ENCODE measurements at places on chromosomes 5 and 9.

- no peak for DNase-seq
These were observed 5.1 kb downstream of the NFIB start for GRCh38 chr9:14308853-14309145.

GRCh38 chr9:9904041-9904440, 708.8 kb downstream of the PTPRD start:
- DNase-seq = no peak

GRCh38 chr5:168177831-168178450, 113.5 kb upstream of the WWC1 start:
- DNase-seq = no peak

DNA sequence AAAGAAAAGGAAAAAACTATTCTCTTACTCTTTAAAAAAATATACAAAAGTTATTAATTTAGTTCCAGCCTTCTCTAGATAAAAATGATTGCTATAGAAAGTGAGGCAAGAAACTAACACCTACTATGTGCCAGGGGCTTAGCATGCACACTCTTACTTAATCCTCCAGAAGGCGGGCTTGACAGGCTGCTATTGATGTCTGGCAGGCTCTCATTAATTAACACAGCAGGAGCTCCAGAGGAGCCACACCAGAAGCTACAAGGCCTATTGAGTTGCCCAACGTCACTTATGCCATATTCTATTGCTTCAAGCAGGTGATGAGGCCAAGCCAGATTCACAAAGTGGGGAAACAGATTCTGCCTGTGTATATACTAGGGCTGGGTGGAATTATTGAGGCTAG, 54.6 kb upstream of the CLINT1 start:
- DNase-seq = no peak

DNA sequence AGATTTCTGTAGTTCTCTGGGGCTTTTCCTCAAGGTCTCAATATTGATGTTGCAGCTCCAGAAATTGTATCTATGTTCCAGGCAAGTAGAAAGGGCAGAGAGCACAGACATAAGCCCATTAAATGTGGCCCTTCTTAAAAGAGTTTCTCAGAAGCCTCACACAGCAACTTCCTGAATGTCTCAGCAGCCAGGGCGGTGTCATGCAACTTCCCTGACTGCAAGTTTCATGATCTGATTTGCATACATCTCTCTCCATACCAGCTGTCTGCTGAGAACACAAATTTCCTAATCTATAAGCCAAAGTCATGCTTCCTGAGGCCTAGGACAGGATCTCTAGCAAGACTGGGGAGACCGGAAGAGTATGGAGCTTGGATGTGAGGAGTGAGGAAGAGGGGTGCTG, 13.0 kb downstream of the RGS7BP start:
- no peak for DNase-seq

DNA sequence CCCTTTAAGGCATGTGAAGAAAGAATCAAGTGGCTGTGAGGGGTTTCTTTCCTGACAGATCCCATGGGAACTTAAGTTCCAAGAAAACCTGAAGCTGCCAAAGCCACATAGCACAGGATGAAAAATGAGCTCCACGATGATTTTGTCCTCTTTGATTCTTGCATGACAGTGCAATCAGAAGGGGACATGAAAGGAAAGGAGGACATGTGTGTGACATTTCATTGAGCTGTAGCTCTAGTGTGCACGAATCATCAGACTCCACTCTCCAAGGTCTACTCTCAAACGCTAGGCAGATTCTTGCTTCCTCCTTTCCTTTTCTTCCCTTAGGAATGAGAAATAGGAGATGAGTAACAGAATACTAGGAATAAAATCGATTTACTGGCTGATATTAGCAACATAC, 142.0 kb downstream of the ZNF608 start:
- no peak for DNase-seq

GRCh38 chr9:91815896-91816295, 134.1 kb downstream of the ROR2 start:
- DNase-seq = no peak

DNA sequence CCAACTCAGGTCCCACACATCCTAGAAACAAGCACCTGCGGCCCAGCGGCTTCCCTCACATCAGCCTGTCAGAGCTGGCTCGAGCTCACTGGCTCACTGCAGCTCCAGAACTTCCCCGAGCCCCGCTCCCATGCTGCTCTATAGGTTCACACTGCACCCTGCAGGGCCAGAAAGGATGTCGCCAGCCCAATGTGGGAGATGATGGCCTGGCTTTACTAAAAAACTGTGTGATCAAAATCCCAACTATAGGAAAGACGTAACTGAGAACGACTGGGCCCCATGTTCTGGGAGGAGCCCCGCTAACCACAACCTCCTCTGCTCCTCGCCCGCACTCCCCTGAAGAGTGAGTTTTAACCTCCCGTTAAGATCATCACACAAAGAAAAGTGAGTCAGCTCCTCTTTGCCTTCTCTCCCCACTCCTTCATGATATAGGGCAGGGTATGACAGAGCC, 4.6 kb downstream of the SURF4 start:
- DNase-seq = no peak

- no peak for DNase-seq
These were observed 8.3 kb upstream of the SPATA31C1 start for GRCh38 chr9:87909310-87910041.

DNA sequence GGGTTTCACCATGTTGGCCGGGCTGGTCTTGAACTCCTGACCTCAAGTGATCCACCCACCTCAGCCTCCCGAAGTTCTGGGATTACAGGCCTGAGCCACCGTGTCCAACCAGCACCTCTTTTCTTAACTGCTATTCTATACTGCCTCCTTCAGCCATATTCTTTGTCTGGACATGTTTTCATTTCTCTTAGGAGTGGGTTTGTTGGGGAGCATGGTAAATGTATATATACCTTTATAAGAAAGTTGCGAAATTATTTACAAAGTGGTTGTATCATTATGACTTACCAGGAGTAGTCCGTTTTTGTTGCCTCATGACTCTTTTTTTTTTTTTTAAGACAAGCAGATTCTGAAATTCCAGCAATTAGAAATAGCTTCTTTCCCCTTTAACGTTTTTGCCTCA, 38.7 kb downstream of the CDC42SE2 start:
- DNase-seq = no peak

DNA sequence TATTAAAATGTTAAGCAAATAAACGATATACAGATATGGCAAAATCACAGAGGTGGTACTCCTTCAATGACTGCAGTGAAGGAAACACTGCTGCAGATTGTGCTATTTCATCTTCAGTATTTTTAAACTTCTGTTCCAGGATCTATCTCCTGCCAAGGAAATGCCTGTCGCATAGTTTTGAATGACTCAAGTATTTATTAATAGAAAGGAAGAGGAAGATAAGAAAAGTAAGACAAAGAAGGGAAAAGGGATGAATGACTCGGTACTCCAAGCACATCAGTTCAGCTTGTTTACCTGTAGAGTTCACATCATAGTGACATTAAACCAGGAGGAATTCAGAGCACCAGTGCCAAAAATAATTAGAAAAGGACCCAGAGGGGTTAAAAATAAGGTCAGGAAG, 5.1 kb upstream of the GPX8 start:
- DNase-seq = peak; percentile 62

GRCh38 chr5:133977858-133978257, 9.4 kb upstream of the C5orf15 start:
- DNase-seq = peak; percentile 80

- peak; percentile 96 for DNase-seq
These were observed 37.9 kb downstream of the PLEKHG4B start for GRCh38 chr5:129820-130219.

DNA sequence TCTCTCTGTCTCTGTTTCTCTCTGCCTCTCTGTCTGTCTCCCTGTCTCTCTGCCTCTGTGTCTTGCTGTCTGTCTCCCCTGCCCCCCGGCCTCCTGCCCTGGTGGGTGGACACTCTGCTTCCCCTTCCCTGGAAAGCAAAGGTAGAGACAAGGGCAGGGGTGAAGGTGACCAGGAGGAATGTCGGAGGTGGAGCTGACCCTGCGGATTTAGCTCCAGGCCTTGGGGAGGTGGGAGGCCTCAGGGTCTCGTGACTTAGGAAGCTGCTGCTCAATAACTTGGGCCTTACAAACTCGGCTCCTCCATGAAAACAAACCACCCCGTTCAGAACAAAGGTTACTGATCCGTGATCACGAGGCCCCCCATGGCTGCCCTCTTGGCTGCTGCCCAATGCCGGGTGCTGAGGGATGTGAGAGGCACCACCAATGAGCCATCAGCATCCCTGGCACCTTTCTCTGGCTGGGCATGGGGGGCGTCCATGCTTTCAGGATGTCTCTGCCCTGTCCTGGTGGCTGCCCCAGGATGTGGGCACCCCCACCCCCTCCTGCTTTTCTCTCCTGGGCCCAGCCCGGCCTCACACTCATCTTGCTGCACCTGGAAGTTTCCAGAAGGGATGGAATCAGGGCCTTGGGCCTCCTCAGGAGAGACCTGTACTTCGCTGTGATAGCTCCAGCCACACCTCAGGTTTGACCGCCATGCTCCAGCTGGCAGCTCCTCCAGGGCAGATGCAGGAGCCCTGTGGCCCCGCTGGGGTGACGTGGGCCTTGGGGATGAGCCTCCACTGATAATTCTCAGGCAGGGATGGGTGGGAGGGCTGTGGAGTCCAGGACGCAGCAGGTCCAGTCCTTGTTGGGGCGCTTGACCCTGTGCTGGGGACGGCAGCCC, 14.8 kb upstream of the SLC6A19 start:
- DNase-seq = no peak

DNA sequence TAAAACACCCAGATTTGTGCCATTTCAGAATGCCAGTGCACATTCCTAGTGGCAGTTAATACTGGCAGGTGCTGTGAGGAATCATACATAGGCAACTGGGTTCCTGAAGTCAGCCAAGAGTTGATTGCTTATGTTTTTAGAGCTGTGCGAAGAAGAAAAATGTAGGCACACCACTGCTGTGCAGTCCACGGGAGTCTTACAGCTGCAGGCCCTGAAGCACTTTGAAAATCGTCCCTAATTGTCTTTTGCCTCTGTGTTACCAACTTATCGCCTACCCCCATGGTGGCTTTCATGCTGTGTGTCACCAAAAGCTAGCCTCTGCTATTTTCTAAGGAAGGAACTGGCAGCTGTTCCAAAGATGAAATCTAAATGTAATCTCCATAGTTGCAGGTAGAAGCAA, 263.9 kb downstream of the ARRDC3 start:
- DNase-seq = no peak

DNA sequence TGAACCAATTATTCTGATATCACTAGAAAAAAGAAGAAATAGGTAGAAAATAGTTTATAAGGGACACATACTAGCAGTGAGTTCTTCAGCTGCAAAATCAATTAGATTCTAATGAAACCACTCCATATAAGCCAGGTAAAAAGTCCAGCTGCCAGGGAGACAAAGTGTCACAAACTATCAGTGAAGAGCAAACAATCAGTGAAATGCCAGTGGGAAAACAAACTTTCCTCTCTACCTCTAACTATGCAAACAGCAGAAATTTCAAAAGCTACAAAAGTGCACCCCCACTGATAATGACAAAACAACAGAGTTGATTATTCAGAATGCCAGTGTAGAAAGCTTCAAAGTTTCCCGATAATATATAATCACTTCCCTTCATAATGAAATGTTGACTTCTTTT, 637.2 kb upstream of the ITGA1 start:
- DNase-seq = no peak

- peak; percentile 79 for DNase-seq
These were observed 83.0 kb upstream of the PRLR start for GRCh38 chr5:35313291-35313690.

DNA sequence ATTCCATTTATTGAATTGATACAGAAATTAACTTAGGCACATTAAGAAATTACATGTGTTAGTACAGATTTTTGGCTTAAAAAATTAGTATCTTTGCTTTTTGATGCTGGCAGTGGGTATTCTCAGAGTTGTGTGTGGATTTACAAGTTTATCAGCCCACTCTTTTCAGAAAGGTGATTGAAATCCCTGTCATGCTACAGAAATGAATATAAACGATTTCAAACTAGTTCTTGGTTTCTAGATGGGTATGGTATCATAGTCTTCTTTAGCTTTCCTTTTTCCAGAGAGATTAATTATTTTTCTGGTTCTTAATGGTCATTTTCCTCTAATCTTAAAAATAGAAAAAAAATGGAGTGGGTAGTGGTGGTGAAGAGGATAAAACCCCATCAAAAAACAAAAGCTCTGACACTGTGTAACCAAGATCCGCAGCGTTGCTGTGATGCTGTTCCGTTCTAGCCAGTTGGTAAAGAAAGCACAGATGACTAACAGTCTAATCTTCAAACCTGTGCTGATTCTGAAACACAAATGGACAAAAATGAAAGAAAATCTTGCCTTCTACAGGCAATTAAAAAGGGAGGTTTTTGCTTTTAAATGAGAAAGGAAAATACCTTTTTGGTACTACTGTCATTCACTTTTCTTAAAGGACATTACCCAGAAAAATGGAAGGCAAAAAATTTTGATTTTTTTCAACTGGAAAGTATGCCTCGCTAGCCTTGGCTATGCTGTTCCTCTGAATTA, 5.2 kb downstream of the LRRTM2 start:
- no peak for DNase-seq

GRCh38 chr5:2727550-2727949, 23.9 kb downstream of the IRX2 start:
- no peak for DNase-seq

- DNase-seq = peak; percentile 93
These were observed 17.4 kb upstream of the ARSI start for GRCh38 chr5:150320044-150320613.

DNA sequence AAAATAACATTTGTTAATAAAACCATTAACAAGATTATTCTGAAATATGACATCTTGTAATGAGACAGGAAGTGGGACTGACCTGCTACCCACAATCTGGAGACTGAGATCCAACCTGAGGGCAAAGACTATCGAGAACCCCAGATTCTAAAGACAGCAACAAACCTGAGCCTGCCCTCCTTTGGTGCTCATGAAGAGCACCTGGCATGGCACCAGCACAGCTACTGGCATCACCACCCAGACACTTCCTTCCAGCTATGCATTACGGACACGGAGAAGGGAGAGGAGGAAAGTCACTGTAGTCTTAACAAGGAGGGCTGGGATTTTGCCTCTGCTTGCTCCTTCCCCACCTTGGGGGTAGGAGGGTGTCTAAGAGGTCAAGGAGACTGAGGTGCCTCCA, 105.5 kb downstream of the AUH start:
- DNase-seq = no peak

GRCh38 chr5:140305471-140305870, 2.6 kb upstream of the PFDN1 start:
- no peak for DNase-seq

- DNase-seq = no peak
These were observed 125.1 kb upstream of the PAM start for GRCh38 chr5:102629827-102630605.

GRCh38 chr5:55535199-55535905, 588 bp upstream of the PLPP1 start:
- DNase-seq = no peak

- DNase-seq = no peak
These were observed 114.0 kb upstream of the ALDH1B1 start for GRCh38 chr9:38278457-38278856.

DNA sequence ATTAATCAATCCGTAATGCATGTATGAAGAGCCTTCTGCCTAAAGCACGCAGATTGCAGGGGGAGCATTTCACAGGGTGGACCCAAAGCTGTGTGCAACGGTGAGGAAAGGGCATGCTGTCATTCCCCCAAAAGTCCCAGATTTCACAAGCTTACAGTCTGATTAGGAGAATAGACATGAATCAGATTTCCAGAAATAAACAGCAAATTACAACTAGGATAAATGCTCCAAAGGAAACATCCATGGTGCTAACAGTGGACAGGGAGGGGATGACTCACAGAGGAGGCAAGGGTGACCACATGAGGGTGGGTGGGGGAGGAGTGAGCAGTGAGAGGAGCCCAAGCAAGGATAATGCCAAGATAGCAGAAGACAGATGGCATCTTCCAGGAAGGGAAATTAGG, 258.4 kb upstream of the TAS2R1 start:
- peak; percentile 76 for DNase-seq

Data from AG10803 (cell line).